Ovary (tissue), 10 donors: ENCODE measurements at places on chromosomes 3 and 15. TPM values are rescaled to one million over a fixed set of nuclear protein-coding genes. Genes with fewer than 3 reads are reported as not detected.
A peak's percentile ranks its signal among the peaks of the same experiment; 100 is the strongest.

Gene SLC2A2
- 0.18 TPM for total RNA-seq

DNA sequence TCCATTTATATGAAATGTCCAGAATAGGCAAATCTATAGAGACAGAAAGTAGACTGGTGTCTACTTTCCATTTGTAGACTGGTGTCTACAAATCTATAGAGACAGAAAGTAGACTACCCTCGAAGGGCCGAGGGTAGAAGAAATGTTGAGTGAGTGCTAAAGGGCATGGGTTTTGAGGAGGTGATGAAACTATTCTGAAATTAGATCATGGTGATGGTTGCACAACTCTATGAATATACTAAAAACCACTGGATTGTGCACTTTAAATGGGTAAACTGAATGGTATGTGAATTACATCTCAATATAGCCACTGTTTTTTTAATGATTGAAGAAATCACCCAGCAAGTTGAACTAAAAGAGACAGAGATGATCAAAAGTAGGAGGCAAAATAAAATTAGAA lies 27.9 kb downstream of the TP53BP1 start:
- no peaks in the 10 kb centered on the region for H3K4me1 ChIP-seq
- no peaks in the 10 kb centered on the region for H3K27me3 ChIP-seq
- no peak for DNase-seq
- no peaks in the 10 kb centered on the region for H3K36me3 ChIP-seq
- H3K27ac ChIP-seq, result no peak overlapping the region

DNA sequence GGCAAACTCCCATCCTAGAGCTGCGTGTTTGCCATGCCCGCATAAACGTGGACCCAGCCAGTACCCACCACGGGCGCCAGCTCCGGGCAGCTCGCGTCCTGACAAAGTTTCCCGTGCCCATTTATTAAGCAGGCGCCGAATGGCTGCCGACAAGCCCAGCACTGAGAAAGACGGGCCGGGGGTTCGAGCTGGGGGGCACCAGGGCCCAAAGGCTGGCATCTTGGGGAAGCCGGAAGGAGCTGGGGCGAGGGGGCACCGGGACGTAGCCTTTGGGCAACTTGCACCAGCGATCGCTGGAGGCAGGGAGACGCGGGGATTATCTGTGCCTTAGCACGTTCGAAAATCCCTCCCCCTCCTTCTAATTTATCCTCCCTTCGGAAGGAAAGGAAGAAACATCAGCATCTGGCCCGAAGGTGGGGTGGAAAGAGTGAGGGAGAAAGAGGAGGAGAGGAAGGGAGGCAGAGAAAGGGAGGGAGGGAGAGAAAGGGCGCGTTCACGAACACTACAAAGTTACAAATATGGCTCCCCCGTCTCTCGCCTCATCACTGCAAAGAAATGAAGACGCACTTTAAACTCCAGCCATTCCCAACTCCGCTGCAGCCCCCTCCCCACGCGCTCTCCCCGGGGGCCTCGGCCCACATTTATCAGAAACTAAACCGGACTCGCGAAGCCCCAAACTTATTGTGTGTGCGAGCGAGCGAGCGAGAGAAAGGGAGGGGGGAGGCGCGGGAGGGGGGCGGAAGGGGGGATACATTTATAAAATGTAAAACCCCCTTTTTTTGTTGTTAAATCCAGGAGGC lies 1.0 kb downstream of the ANP32A start:
- H3K4me3 ChIP-seq, result peak overlapping the region; percentile 89
- no peaks in the 10 kb centered on the region for H3K27me3 ChIP-seq
- peaks cover 6% of the 10 kb centered on the region for H3K4me1 ChIP-seq
- DNase-seq, result peak; percentile 65
- H3K27ac ChIP-seq, result peak overlapping the region; percentile 98
- no peaks in the 10 kb centered on the region for H3K36me3 ChIP-seq

- DNase-seq, result no peak
- no peak overlapping the region for H3K27ac ChIP-seq
- H3K27me3 ChIP-seq, result no peaks in the 10 kb centered on the region
Measured at GRCh38 chr3:183498634-183499033, 56.9 kb downstream of the KLHL6 start.

GRCh38 chr15:76360416-76360815 lies 23.8 kb downstream of the ISL2 start:
- no peak overlapping the region for H3K4me3 ChIP-seq
- no peaks in the 10 kb centered on the region for H3K4me1 ChIP-seq
- no peak overlapping the region for H3K27ac ChIP-seq
- H3K27me3 ChIP-seq, result no peaks in the 10 kb centered on the region
- no peaks in the 10 kb centered on the region for H3K36me3 ChIP-seq
- DNase-seq, result no peak
